ENCODE measurements at places on chromosomes 5 and 9.

DNA sequence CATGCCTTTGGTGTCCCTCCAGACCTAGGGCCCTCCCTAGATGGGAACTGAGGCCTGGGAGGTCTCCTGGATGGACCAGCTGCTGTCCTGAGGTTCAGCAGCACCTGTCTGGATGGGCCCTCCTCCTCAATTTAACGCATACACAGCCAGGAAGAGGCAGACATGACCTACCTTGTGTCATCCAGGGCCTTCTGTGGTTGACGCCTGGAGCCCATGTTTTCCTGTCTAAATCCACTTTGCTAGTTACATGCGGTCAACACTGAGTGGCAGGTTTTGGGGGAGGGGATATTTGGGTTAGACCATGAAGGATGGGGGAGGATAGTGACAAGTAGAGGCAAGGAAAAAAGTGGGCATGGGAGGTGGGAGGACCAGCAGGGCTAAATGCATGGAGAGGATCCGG, 3.1 kb upstream of the STC2 start:
- DNase-seq = no peak

- DNase-seq = no peak
Observed at GRCh38 chr5:139605887-139606286, 42.3 kb upstream of the CXXC5 start.

DNA sequence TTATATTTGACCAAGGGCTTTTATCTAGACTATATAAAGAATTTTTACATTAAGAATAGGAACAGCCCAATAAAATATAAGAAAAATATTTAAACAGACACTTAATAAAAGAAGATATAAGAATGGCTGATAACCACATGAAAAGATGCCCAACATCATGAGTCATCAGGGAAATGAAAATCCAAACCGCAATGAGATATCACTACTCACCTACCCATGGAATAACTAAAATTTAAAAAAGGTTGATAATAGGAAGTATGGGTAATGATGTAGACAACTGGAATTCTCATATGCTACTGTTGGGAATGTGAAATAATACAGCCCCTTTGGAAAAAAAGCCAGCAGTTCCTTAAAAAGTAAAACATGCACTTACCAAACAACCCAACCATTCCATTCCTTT, 206.9 kb upstream of the PCSK5 start:
- DNase-seq = no peak

GRCh38 chr5:53323943-53324642, 156.3 kb upstream of the FST start:
- DNase-seq = no peak

DNA sequence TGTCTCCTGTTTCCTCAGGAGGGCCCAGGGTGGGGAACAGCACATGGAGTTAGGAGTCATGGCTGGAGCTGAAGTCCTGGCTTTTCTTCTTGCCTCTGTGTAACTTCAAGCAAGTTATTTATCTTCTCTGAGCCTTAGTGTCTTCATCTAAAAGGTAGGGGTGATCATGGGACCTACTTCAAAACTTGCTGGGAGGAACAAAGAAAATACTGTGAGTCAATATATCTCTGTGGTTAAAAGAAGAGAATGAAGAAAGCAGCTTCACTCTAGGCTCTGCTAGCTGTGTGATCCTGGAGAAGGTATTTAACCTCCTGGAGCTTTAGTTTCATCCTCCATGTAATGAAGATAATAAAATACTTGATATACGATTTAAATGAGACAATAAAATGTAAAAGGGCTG, 26.5 kb downstream of the AFAP1L1 start:
- DNase-seq = no peak

- DNase-seq = no peak
Observed at GRCh38 chr5:112109331-112110007, 309.6 kb downstream of the EPB41L4A start.

DNA sequence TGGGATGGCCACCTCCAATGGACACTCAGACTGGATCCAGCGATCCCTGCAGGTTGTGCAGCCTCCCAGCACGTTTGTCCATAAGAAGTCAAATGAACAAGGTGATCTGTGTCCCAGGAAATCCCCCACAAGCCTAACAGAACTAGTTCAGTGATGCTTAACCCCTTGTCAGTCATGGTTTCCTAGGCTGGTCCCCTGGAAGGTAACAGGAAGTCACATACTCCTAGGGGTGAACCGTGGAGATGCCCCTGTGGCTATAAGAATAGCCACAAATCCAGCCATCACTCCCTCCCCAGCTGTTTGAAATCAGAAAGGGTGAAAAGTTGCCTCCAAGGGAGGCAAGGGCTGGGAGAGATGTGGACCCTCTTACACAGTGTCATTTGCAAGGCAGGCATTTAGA, 22.5 kb downstream of the PAX5 start:
- no peak for DNase-seq

GRCh38 chr5:81183811-81184748, 49.0 kb upstream of the CKMT2 start:
- no peak for DNase-seq

DNA sequence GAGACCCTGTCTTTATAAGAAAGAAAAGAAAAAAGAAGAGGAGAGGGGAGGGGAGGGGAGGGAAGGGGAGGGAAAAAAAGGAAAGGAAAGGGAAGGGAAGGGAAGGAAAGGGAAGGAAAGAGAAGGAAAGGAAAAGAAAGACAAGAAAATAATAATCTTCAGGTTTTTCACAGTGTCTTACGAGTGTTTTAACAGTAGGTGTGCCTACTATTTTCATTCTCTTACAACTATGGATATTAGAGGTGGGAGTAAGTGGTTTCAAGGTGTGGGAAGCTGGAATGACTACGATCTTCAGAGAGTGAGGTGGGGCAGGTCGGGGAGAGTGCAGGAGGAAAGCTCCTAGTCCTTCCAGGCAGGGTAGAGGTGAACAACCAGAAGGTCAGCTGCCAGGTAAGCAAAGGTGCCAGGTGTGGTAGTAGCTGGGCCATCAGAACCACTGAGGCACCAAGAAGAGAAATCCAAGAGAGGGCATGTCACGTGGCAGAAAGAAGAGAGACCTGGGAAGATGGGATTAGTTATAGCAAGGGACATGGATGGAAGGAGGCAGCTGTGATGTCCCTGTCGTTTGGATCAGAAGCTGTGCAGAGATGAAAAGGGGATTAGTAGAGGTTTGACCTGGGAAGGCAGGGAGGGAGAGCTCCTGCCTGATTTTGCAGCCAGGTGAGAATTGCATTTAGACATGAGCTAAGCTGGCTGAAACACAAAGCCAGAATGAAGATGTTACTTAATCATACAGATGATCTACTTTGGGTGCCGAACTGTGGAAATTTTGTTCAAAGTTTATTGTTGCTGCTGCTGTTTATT, 95.4 kb downstream of the OTULIN start:
- DNase-seq = no peak

DNA sequence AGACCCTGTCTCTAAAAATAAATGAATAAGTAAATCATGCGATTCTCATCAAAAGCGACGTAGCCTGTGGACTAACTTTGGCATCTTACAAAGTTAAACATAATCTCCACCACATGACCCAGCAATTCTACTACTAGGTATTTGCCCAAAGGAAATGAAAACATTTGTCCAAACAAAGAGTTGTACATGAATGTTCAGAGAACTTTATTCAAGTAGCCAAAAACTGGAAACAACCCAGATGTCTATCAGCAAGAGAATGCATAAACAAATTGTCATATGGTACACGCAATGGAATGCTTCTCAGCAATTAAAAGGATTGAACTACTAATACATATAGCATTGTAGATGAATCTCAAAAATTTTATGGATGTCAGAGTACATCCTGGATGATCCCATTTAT, 82.6 kb downstream of the ADRB2 start:
- no peak for DNase-seq

- DNase-seq = no peak
Observed at GRCh38 chr5:41878643-41879478, 8.6 kb upstream of the OXCT1 start.

DNA sequence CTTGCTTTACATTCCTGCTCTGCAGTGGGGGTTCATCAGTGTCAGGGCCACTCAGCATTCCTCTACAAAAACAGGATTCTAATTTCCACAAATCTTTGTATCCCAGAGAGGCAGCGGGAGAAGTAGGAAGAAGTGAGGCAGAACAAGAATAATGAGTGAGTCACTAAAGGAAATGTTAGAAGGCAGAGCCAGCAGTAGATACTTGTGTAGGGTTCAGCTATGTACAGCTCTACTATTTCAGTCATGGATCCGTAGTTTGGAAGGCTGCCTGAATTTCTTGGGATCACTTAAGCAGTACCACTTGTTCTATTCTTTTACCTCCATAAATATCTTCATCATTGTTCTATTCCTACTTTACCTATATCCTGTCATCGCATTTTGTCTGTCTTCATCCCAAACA, 246.3 kb upstream of the TLE4 start:
- DNase-seq = no peak

GRCh38 chr5:159345861-159346260, 15.6 kb upstream of the IL12B start:
- DNase-seq = no peak

DNA sequence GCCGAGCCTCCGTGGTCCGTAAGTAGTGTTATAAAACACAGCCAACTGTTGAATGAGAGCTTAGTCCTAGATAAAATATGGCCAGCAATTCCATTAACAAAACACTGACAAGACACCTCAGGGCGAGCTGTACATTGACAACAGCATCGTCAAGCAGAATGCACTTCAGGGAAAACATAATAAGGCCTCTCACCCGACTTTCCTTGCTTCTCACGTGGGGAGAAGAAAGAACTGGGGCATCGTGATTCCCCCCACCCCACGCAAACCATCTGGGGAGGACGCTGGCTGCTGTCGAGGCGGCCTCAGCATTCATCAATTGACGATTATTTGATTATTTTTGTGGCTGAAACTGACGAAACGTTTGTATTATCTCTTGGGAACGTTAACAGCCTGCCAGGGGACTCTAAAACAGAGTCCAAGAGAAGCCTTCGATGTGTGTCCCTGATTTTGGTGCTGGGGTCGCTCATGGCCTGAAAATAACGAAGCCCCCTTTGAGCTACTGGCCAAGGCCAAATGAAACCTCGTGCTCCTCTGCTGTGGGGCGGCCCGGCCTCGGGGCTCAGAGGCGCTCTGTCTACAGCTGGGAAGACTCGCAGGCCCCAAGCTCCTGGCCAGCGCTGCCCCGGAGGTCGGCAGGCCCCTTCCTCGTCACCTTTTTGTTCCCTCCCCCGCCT, 464 bp downstream of the GDF9 start:
- DNase-seq = no peak

DNA sequence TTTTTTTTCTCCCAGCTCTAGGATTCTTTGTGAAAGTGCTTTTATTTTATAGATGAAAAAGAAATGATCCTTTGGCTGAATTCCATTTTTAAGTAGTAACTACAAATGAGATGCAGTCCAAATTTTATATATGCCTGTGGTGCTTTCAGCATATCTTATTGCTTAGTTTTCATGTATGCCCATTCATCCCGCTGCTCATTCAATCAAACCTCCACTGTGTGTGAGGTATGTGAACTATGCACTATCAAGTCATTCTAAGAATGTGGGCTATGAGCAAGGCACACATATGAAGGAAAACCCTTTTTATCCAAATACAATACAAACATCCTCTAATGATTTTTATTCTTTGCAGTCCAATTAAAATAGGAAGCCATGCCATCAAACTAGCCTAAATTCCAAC, 1069.1 kb upstream of the DMAC1 start:
- no peak for DNase-seq

DNA sequence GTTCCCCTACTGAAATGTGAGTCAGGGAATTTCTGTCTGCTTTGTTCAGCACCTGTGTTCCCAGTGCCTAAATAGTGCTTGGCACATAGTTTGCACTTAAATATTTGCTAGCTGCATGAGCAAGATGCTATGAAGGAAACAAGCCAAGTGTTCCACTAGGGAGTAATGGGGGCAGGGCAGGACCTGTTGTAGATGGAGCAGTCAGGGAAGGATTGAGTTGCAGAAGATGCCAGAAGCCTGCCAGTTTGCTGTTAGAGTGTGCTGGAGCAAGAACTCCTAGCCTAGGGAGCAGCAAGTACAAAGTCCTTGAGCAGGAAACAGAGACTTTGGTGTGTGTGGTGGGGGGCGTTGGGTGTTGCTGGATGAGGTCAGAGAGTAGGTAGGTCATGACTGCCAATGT, 87.5 kb downstream of the DAB2IP start:
- no peak for DNase-seq

- no peak for DNase-seq
Observed at GRCh38 chr5:113378959-113379541, 55.7 kb downstream of the TSSK1B start.

Data from omental fat pad (tissue), 4 donors.